Spinal cord (tissue), 10 donors: ENCODE measurements at places on chromosomes 5 and 9. TPM values are rescaled to one million over a fixed set of nuclear protein-coding genes. Genes with fewer than 3 reads are reported as not detected.

- DNase-seq, result peak; percentile 12
- H3K27me3 ChIP-seq, result no peaks in the 10 kb centered on the region
- H3K4me1 ChIP-seq, result peaks cover 2% of the 10 kb centered on the region
- H3K27ac ChIP-seq, result peak overlapping the region; percentile 38
These were observed 65.3 kb downstream of the CSNK1A1 start for GRCh38 chr5:149485655-149486615.

DNA sequence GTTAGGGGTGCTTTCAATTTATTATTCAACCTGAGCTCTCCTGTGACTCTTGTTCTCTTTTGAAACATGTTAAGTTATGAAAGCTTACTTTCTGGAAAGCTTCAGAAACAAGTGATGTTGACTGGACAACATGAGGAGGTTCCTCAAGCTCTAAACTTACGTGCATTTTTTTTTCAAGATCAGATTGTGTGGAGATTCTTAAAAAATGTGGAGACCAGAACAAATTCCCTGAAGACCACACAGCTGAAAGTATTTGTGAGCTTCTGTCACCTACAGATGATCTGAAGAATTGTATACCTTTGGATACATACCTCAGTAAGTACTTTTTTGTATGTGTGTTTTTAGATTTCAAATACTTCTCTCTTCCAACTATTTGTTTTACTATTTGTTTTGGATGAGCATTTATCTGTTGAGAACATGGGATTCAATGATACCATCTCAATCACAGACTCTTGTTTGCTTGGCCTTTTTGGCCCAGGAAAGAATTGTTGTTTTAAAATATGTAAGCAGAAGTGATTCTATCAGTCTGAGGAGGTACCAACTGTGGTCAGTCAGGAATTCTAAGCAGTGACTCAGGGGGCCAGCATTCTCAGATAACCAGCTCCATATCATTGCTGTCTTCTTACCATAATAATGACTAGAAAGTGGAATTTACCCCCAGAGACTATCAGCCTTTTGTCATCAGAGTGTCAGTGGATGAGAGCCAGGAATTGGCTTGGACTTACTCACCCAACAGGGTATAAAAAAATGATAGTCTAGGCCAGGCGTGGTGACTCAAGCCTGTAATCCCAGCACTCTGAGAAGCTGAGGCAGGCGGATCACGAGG, 34.4 kb upstream of the GLIPR2 start:
- no peak for DNase-seq
- no peak overlapping the region for H3K27ac ChIP-seq
- H3K27me3 ChIP-seq, result no peaks in the 10 kb centered on the region

GRCh38 chr5:133403741-133404364, 208.5 kb downstream of the FSTL4 start:
- no peak overlapping the region for H3K27ac ChIP-seq
- H3K4me3 ChIP-seq, result no peak overlapping the region
- peaks cover 3% of the 10 kb centered on the region for H3K4me1 ChIP-seq
- H3K36me3 ChIP-seq, result no peaks in the 10 kb centered on the region

DNA sequence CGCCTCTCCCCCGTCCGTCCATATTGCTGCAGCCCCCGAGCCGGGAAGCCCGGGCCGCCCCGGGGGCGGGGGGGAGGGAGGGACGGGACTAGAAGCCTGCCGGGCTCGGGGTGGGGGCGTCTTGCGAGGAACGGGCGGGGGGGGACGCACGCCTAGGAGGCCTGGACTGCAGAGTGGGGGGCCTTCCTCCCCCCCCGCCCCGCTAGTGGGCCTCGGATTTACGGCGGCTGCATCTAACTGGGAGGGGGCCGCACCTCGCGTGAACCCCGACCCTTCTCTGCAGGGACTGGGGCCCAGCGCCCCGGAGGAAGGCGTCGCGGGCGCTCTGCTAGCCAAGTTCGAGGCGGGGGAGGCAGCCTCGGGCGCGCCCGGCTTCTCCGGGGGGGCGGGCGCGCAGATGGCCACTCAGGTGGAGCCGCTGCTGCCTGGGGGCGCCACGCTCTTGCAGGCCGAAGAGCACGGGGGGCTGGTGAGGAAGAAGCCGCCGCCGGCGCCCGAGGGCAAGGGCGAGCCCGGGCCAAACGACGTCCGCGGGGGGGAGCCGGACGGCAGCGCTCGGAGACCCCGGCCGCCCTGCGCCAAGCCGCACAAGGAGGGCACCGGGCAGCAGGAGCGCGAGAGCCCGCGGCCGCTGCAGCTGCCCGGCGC, at the start of gene LARP1:
TSS of gene LARP1 (plus strand) at position 17 of the 648 bp plus-strand sequence. CDS start at position 398, 381 bp downstream.
- peak within 1 kb of the TSS; percentile 88 for H3K4me3 ChIP-seq
- no peak for DNase-seq
- H3K4me1 ChIP-seq, result peaks cover 27% of the 10 kb centered on the region
- no peaks in the 10 kb centered on the region for H3K36me3 ChIP-seq

DNA sequence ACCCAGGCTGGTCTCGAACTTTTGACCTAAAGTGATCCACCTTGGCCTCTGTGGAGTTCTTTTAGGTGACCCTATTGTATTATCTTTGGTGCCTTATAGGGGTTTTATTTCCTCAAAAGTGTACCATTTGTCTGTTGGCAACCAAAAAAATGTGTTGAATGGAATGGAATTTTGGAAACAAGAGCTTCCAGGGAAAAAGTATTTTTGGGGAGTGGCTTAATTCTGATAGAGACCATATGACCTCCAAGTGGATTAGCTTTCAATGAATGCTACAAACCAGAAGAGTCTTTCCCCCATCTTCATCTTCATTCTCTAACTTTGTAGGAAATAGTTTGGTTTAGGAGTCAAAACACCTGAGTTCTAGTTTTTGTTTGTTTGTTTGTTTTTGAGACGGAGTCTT, 3.4 kb upstream of the OGN start:
- no peaks in the 10 kb centered on the region for H3K36me3 ChIP-seq
- H3K27me3 ChIP-seq, result no peaks in the 10 kb centered on the region
- no peak overlapping the region for H3K4me3 ChIP-seq

DNA sequence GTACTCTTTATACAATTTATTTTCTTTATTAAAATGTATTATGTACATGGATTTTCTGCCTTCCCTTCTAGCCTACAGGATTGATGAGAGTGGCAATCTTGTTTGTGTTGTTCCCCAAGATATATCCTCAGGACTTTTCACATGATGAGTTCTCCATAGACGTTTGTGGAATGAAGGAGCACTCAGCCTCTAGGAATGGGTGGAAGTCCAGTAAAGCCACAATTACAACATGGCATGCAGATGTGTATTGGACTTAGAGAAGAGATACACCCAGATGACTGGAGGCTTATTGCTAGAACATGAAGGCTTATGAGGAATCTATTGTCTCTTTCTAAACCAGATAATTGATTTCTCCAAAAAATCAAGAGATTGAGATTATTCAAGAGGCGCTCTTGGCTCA, 8.2 kb upstream of the DOCK2 start:
- no peaks in the 10 kb centered on the region for H3K36me3 ChIP-seq
- no peak for DNase-seq
- no peak overlapping the region for H3K27ac ChIP-seq
- H3K27me3 ChIP-seq, result no peaks in the 10 kb centered on the region
- no peak overlapping the region for H3K4me3 ChIP-seq
- no peaks in the 10 kb centered on the region for H3K4me1 ChIP-seq

DNA sequence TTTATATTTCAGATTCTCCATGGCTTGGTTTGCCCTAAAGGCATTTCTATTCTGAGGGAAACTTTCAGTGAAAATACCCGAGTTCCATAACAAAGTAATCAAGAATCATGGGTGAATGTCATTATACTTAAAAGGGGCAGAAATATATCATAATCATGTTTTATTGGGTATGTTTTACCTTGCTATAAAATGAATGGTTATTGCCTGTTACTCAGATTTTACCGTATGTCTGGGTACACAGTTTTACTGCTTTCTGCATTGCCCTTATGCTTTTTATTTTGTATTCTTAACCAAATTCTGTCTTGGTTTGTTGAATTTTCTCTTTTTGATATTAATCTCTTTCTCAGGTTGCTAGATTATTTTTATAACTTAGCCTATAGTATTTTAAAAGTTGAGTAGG, 2.5 kb downstream of the GPR151 start:
- H3K27me3 ChIP-seq, result no peaks in the 10 kb centered on the region
- no peaks in the 10 kb centered on the region for H3K4me1 ChIP-seq
- H3K27ac ChIP-seq, result no peak overlapping the region
- H3K36me3 ChIP-seq, result peaks cover 7% of the 10 kb centered on the region
- H3K4me3 ChIP-seq, result no peak overlapping the region

The SHC3 gene
- 29.8 TPM for total RNA-seq

The TRIM36 gene
- total RNA-seq, result 16.2 TPM
